ENCODE measurements at places on chromosomes 11 and 22. TPM values are rescaled to one million over a fixed set of nuclear protein-coding genes. Genes with fewer than 3 reads are reported as not detected.

- DNase-seq = peak; percentile 94
- H3K27ac ChIP-seq = peak overlapping the region; percentile 85
- peaks cover 51% of the 10 kb centered on the region for H3K4me1 ChIP-seq
- no peaks in the 10 kb centered on the region for H3K27me3 ChIP-seq
- no peaks in the 10 kb centered on the region for H3K36me3 ChIP-seq
- peak overlapping the region; percentile 94 for H3K4me3 ChIP-seq
Measured at GRCh38 chr11:76783896-76784813, 999 bp downstream of the TSKU start.

USH1C gene
- polyA plus RNA-seq = 1.8 TPM

- H3K36me3 ChIP-seq = no peaks in the 10 kb centered on the region
- no peaks in the 10 kb centered on the region for H3K4me1 ChIP-seq
- no peaks in the 10 kb centered on the region for H3K27me3 ChIP-seq
- DNase-seq = no peak
- no peak overlapping the region for H3K4me3 ChIP-seq
Measured at GRCh38 chr11:1741741-1742140, 8.7 kb downstream of the IFITM10 start.

- no peak for DNase-seq
- H3K4me1 ChIP-seq = no peaks in the 10 kb centered on the region
- no peaks in the 10 kb centered on the region for H3K27me3 ChIP-seq
- H3K27ac ChIP-seq = no peak overlapping the region
- no peak overlapping the region for H3K4me3 ChIP-seq
- no peaks in the 10 kb centered on the region for H3K36me3 ChIP-seq
Measured at GRCh38 chr11:69209421-69210309, 53.9 kb downstream of the SMIM38 start.

GRCh38 chr22:24883432-24883831 is 63.1 kb downstream of the LHFPL7 start:
- H3K4me1 ChIP-seq = no peaks in the 10 kb centered on the region
- no peaks in the 10 kb centered on the region for H3K27me3 ChIP-seq
- no peaks in the 10 kb centered on the region for H3K36me3 ChIP-seq
- no peak overlapping the region for H3K27ac ChIP-seq
- no peak for DNase-seq
- H3K4me3 ChIP-seq = no peak overlapping the region

DNA sequence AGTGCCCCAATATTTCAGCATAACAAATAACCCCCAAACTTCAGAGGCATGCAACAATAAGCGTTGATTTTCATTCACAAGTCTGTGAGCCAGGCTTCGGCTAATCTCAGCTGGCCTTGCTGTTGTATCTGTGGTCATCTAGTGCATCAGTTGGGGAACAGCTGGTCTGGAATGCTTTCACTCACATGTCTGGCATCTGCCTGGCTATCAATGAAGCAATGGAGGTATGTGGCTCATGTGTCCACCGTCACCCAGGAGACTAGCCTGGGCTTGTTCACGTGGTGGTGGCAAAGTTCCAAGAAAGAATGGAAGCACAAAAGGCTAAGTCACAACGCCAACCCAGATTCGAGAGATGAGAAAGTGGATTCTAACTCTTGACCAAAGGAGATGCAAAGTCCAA is 304.8 kb upstream of the ISX start:
- H3K4me1 ChIP-seq = no peaks in the 10 kb centered on the region
- H3K27me3 ChIP-seq = no peaks in the 10 kb centered on the region
- no peak overlapping the region for H3K27ac ChIP-seq
- H3K4me3 ChIP-seq = no peak overlapping the region
- no peaks in the 10 kb centered on the region for H3K36me3 ChIP-seq

RAB36 gene
- 0.43 TPM for polyA plus RNA-seq

DNA sequence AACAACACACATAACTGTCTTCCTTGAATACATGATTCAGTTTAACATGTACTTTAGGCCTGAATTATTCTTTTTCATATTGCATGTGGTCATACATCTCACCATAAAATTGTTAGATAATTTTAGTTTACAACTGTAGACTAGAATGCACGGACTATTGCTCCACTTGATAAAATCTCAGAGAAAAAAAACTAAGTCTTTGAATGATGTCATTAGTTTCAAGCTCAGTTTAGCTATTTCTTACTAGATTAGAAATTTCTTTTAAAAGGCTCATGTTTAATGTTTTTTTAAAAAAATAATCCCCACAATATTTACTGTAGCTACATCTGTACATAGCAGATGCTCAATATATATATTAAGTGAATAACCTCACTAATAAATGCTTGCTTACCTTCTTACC is 5.1 kb downstream of the RSF1 start:
- H3K4me3 ChIP-seq = no peak overlapping the region
- peaks cover 5% of the 10 kb centered on the region for H3K36me3 ChIP-seq
- no peak for DNase-seq
- no peak overlapping the region for H3K27ac ChIP-seq

OR4D6 gene
- not detected for polyA plus RNA-seq
